Urinary bladder (tissue), 4 donors: ENCODE measurements at places on chromosomes 4 and X.

- no peak for DNase-seq
Measured at GRCh38 chr4:105895583-105896460, 551 bp downstream of the NPNT start.

DNA sequence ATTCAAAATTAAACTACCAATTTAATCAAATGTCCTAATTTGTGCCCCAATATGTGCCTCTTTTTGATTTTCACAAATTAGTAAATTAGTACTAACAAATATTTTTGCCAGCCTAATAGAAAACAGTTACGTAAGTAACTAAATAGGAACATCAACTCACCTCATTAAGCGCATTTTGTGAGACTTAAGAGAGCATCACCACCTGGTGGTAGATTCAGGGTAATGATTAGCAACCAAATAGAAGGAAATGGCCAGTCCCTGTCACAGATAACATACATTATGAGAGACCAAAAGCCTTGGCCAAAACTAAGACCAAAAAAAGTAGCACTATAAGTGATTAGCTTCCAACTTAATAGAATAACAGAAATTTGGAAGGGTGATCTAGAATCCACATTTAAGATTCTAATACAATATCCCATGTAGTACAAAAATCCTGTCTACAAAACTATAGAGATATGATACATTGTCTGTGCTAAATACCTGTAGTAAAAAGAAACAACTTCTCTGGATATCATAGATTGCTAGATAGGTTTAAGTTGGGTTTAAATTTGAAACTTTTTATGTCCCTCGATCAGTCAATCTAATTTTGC, 46.7 kb downstream of the C4orf46 start:
- DNase-seq: peak; percentile 23

DNA sequence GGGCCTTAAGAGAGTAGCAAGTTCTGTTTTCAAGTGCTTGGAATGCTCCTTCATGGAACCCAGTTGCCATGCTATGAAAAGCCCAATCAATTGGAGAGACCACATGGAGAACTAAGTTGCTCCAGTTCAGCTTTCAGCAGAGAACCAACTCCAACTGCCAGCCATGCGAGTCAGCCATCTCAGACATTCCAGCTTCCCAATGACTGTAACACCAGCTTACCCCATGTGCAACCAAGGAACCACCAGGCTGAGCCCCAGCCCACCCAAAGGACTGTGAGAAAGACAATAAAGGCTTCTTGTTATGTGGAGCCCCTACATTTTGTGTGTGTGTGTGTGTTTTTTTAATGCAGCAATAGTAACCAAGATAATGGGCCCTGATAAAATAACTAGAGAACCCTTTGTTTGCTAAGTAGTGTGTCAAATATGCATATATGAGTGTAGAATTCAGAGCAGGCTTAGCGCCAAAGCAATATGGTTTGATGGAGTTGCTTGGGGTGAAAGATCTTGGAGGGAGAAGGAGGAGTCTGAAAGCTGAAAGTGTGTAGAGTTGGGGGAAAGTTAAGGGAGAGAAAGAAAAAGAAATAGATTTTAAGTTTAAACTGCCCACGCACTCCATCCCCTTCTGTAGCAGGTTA, 35.0 kb upstream of the CCKAR start:
- no peak for DNase-seq

DNA sequence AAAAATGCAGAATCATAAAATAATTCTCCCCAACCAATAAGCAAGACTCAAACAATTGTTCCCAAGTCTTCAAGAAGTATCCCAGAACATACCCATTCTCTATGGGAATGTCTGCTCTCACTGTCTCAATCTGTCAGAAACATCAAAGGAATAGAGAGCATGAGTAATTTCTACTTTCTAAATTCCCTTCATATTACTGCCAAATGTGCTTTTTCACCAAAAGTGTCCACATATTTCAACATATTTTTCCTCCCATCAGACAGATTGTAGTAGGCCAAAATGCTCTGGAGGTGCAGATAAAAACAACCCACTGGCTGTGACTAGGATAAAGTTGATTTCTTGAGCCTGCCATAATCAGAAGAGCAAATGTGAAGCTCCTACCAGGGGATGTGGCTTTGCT, 692.0 kb upstream of the FAM241A start:
- DNase-seq: no peak

- DNase-seq: no peak
Measured at GRCh38 chr4:76302826-76303438, 3.6 kb upstream of the STBD1 start.
